Cardiac muscle cell (in vitro differentiated cells and primary cell): ENCODE measurements at places on chromosomes 11 and 22. TPM values are rescaled to one million over a fixed set of nuclear protein-coding genes. Genes with fewer than 3 reads are reported as not detected.

PLAAT5 gene
- 0.90 TPM in 1 of 2 replicates, not detected in the other for polyA plus RNA-seq

GGTLC3 gene
- 2.2 and 5.9 TPM in 2 replicates for polyA plus RNA-seq

DDX25 gene
- polyA plus RNA-seq: 6.1 and 18.9 TPM in 2 replicates

RRP8 gene
- polyA plus RNA-seq: 32.6 and 46.0 TPM in 2 replicates

MRGPRX4 gene
- polyA plus RNA-seq: not detected in 2 replicates

CRYBA4 gene
- polyA plus RNA-seq: 0.34 TPM in 1 of 2 replicates, not detected in the other

LMF2 gene
- 72.9 and 82.9 TPM in 2 replicates for polyA plus RNA-seq

GAL gene
- 1.4 and 5.9 TPM in 2 replicates for polyA plus RNA-seq

KLHDC7B gene
- 0.45 TPM in 1 of 2 replicates, not detected in the other for polyA plus RNA-seq
